ENCODE measurements at places on chromosomes 12 and 14.

GRCh38 chr12:55938826-55939501 is 8.0 kb downstream of the DGKA start:
- no peak for DNase-seq

DNA sequence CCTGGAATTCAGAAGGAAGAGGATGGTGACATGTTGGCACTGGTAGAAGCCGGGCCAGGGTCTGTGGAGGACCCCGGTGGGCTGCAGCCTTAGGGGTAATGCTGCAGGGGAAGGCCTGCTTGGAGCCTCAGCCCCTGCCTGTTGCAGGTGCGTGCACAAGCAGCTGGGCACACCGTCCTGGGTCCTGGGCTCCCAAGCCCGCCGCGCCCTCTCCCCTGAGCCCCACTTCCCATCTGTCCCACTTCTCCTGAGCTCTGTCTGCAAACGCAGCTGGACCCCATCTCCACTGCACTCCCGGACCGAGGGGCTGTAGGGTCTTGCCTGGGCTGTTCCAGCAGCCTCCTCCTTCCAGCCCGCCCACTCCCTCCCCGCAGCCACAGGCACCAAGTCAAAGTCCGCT is 116.8 kb downstream of the GLT1D1 start:
- DNase-seq = no peak

DNA sequence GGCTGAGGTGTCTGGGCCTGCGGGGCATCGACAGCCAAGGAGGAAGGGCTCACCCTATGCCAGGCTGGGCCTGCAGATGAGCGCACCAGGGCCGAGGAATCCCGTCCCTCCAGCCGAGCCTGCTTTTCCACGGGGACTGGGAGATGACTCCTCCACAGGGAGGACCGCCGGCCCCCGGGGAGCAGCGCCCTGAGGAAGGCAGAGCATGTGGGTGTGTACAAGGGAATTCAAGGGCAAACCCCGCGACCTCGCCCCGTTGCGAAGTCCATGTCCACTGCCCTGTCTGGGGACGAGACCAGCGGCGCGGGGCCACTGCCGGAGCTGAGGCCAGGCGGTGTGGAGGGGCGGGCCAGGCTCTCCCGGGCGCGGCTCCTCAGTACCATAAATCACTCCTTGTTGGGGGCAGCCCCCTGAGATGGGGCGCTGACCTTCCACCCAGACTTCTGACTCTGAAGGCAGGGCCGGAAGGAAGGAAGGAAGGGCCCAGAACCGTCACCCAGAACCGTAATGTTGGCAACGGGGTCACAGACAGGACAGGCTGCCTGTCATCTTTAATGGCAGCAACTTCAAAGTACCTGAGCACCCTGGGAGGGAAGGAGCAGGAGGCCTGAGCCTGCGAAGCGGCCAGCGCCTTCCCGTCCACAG is 52.5 kb downstream of the RNF34 start:
- DNase-seq = peak; percentile 41

- no peak for DNase-seq
Measured at GRCh38 chr14:100393906-100394732, 71.0 kb downstream of the SLC25A47 start.

DNA sequence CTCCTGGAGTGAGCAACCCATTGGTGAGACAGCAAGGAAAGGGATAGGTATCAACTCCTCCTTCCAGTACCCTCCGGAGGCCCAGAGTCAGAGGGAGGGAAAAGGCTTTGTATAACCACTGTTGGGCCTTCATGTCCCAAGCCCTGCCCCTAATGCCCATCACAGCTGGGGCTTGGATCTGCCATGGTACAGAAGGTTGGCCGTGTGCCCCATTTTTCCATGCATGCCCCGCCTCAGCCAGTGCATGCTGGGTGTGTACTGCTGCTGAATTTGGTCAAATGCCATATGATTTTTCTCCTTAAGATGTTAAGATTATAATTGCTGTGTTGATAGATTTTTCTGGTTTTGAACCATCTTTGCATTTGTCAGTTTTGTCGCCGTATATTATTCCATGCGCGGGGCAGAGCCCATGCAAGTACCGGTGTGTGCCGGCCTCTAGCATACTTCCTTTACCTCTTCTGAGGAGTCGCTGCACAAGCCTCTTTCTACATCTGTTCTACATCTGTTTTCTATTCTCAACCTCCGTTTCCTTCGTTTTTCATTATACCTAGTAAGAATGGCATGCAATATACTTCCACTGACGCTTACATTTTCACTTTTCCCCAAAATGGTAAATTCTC is 26.6 kb downstream of the PPP2R5C start:
- DNase-seq = no peak

DNA sequence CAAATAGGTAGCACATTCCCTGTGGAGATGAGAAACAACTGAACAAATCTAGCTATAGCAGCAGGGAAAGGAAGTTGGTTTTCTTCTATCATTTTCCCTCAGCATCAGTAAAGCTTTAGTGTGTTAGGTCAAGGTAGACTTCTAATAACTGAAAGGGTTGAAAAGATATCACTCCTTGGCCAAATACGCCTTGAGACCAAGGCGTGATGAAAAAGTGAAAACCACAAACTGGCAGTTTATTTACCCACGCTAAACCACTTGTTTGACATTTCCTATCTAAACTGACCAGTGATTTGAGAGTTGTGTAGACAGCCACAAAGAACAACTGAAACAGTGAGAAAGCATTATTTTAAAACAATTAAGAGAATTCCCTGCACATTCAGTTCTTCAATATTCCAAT is 99.6 kb upstream of the SOX5 start:
- no peak for DNase-seq

DNA sequence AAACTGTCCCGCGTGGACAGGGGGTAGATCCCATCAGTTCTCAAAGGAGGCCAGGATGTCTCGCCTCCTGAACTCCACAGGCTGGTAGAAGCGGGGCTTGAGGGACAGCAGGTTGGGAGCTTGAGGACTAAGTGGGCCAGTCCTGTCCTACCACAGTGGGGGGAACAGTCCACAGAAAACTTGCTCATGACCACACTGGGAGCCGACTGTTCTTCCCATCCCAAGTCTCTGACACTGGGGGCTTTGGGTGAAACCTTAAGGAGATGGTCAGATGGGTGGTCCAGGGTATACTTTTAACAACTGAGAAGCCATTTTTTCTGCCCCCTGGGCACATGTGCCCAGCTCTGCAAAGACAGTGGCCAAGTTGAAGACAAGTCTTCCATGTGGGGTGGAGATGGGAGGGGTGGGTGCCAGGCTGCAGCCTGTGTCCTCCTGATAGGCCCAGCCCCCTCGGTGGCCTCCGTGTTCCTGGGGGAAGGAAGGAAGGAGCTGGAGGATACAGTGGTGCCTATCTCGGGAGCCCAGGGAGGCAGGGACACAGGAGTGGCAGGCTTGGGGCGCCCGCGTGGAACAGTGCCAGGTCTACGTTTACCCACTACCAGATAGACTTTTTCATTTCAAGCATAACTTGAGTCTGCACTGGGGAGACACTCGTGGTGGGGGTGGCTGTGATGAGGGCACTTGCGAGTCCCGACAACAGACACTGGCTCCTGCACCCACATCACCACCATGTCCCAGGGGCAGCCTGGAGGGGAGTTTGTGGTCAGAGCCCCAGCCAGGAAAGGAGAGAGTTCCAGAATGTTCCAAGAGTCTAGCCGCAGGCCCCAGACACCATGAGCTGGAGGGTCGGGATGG is 14.7 kb downstream of the RHOF start:
- DNase-seq = no peak

DNA sequence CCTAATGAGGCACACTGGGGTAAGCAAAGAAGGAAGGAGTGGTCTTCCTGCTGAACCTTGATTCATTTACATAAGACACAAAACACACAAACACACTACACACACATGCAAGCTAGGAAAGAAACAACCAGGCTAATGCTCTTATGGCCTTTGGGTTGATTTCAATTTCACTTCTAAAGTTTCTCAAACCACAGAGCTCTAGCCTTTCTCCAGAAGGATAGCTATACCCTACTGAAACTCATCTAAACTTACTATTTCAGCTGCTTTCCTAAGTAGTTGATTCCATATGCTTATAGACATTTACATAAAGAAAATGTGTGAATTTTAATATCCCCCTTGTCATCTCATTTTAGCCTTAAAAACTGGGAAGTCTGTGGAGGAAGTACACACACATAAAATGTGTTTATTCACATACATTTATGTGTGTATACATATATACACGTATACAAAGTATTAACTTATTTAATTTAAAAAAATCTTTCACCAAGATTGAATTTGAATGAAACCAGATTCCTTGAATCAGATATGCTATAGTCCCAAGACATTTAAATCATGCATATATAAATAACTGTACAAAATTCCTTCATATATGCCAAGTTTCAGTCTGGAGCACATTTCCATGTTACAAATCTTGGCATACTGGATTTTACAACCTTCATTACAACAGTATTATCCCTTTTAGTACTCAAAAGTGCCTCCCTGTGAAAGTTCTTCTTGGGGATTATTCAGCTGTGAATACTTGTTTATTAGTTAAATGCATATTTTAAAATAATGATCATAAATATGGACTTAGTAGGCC is 231.8 kb upstream of the NPAS3 start:
- DNase-seq = no peak

DNA sequence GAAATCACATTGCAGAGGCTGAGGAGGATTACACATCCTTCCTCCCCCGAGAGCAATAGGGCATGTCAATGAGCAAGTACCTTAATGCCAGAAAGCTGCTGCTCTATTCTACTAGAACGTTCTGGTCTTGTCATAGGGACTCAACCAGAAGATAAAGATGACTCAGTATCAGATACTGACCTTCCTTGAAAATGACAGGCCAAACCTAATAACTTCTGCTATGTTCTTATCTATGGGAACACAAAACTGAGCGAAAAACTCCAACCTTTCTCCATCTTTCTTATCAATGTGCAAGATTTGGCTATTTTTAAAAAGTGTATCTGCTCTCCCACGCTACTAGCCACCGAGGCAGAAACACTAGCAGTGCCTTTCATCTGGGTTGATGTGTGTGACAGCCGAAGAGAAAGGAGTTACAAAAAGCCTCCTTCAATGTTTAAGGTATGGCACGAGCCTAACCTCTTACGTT is 5.5 kb downstream of the CCDC92 start:
- no peak for DNase-seq

- DNase-seq = no peak
Measured at GRCh38 chr14:87940382-87940781, 52.6 kb downstream of the GALC start.

GRCh38 chr12:113936460-113936859 is 29.7 kb downstream of the RBM19 start:
- DNase-seq = no peak

DNA sequence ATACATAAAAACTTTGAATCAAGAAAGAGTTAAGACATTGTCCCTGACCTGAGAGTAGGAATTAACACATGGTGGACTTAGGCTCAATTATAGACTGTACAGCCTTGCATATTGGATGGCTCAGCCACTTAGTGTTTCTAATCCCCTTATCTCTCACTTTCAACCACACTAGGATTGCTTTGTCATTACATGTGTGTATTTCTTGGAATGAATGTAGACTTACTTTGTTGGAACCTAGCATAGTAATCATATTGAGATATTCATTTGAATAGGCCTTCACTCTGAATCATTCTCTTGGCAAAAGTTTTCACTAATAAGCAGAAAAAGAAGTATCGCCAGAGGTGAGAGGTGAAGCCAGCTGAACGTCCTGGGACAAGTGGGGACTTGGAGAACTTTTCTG is 1973.9 kb upstream of the FLRT2 start:
- DNase-seq = no peak

GRCh38 chr12:132866251-132866828 is 21.1 kb downstream of the CHFR start:
- DNase-seq = peak; percentile 33

- DNase-seq = no peak
Measured at GRCh38 chr12:128026696-128027574, 240.0 kb upstream of the TMEM132C start.

DNA sequence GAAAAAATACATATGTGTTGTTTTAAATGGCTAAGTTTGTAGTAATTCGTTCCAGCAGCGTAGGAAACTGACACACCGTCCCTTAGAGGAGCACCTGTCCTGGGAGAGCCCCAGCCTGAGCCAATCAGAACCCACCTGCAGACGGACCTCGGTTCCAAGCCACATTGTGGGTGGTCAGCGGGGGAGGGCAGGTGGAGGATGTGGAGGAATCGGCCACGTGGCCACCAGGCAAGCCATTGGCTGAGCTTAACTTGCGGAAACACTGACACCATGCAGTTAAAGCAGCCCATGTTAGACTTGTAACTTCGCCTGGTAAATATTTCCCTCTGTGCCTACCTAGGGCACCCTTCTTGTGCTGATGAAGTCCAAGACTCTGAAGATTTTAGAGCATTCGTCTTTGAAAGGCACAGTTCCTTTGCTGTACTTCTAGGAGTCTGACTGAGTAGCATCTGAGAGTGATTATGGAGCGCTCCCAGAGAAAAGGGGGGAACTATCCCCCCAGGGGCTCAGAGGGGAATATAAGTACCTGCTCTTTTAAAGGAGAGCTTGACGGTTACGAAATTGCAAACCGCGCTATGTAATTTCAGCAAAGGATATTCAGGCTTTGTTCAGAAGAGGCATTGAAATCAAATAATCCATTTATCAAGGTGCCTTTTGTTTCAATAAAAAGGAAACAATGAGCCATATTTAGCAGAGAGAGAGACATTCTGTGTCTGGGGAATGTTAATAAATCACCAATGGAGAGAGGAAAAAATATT is 135.7 kb downstream of the TMEM132C start:
- no peak for DNase-seq

DNA sequence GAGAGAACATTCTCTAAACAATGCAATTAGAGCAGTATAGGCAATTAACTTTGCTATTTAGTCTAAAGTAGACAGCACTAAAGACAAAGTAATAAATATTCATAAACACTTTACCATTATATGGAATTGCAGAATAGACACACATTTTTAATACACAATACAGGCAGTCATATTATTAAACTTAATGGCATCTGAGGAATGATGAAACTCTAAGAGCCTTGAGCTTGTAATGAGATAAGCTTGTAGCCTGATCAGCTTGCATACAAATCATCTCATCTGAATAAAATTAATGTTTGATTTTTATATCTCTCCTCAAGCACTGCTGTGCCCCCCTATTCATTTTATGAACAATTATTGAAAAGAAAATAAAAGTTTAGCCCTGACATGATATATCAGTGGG is 107.6 kb downstream of the MGAT4C start:
- DNase-seq = no peak

DNA sequence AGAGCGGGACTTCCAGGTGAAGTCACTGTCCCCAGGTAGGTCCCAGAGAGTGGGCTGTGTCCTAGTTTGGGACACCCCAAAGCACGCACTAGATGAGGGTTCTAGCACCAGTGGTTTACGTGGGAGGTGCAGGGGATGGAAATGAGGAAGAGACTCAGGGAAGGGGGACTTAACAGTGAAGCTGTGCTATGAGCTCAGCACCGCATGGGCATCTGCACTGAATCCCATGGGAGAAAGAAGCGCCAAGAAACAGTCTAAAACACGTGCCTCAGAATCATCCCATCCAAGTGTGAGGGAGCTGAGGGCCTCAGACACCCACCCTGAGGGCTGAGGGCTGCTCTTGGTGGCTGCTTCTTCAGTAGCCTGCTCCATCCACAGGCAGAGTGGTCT is 71.5 kb upstream of the ZFP36L1 start:
- no peak for DNase-seq

DNA sequence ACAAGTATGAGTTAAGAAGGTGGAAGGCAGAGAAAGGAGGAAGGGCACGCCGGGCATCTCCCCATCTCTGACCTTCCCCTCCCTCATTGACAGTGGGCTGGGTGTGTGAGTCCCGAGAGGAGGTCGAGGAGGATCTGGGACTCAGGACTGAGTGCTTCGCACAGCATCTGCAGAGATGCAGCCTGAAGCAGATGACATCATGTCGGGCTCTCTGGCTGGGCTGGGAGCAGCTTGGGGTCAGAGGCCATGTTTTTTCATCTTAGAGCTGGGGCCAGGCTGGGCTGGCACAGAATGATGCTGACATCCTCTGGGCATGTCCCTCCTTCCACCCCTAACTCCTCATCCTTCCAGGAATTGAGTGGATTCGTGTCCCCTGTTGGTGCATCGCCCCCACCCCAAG is 43.5 kb downstream of the CMKLR1 start:
- no peak for DNase-seq

All from CD14-positive monocyte (primary cell).